Fibroblast of lung (primary cell): ENCODE measurements at places on chromosomes 5 and 9.

DNA sequence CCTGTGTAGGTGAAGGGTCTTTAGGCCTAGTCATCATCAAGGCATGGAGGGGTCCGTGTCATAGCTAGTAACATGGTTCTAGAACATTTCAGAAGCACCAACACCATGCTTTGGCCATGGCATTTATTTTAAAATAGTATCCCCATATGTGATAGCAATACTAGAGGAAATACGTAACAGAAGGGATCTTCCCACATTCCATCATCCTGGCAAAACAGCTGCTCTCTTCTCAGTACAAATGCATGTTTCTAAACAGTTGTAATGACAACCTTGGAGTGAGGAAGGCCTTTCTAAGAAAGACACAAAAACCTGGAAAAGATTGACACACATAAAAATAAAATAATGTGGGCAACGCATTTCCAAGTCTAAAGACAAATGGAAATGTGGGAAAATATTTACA is 97.6 kb downstream of the GADD45G start:
- DNase-seq = no peak

GRCh38 chr5:126909856-126910255 is 120.5 kb downstream of the MARCHF3 start:
- DNase-seq = no peak

GRCh38 chr9:89803403-89803802 is 198.6 kb downstream of the GADD45G start:
- DNase-seq = no peak

DNA sequence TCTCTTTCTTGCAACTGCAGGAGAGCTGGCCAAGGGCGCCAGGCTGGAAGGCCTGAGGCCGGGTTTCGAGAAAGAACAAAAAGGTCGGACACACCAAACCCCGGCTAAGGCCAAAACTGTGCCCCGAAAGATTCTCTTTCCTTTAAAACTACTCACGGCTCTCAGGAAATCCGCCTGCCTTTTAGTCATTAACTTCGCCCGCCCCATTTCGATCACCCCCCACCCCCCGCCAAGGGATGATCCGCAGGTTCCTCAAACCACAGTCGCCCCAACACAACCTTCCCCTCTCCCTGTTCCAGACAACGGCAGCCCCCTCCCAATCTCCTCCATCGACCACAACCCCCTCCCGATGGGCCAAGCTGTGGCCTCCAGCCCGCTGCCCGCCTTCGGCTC is 536 bp downstream of the FEM1C start:
- DNase-seq = peak; percentile 41

DNA sequence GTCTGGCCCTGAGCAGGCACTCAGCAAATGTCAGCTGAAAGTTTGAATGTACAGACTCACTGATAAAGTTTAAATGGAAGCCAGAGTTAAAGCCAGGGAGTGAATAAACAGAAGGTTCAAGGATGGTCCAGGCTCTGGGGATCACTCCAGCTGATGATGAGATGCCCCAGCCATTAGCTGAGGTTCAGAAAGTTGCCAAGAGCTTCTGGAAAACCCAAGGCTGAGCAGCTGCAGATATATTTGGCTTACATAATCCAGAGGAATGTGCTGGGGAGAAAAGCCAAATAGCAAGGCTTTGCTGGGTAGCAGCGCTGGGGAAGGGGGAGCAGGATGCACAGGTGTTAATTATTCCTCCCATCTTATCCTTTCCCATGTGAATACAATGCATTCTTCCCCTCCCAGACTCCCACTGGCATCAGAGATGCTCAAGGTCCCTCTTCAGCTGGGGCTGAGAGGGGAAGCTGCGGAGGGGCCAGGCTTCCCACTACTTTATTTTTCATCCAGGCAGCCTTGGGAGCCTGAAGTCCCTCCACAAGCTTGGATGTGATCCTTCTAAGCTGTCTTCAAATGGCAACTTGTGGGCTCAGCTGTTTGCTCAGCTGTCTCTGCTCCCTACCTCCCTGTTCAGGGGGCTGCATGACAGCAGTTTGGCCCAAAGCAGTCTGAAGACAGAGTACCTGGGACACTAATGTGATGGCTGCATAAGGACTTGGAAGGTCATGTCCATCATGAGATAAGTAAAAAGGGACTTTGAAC is 341.2 kb downstream of the TRIM32 start:
- DNase-seq = no peak

DNA sequence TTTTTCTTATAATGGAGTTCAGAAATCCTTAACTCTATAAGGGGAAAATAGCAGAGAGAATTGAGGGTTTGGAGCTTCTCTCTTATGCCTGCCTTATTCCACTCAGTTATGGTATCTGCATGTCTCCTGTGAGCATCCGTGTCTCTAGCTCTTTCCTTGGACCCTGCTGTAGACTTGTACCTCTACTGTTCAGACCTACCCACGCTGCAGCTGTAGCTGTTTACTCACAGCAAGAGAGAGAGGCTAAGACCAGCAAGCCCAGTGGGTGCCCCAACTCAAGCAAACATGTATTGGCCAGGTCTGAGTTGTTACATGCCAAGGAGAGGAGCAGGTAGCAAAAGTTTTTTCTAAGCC is 7.1 kb upstream of the PCSK1 start:
- no peak for DNase-seq

DNA sequence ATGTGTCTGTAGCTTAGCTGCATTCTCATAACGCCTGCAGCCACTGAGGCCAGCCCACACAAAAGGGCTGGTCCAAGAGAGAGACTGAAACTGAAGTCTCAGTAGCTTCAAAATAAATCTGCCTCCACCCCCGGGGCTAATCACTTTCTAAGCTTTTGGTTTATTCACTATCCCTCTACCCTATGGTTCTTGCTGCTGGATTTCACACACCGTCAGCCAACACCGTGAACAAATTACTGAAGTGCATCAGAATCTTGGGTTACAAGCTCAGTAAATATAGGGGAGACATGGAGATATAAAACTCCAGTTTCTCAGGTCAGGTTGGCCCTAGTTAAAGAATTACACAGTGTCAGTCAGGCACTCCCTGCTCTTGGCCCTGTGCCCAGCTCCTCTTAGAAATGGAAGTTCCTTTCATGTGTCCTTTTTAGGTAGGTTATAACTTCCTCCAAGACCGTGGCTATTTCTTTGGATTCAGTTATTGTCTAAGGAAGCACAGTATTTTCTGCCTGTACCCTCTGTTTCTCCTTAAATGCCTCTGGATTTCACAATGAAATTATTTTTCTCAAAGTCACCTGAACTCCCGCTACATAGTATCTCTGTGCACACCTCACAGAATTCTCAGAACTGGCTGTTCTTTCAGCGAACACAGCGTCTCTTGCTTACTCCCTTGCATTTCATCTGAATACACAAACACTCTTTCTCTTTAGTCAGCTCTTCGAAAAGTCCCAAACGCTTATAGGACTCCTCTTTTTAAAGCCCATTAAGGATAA is 112.5 kb downstream of the FAM174A start:
- DNase-seq = peak; percentile 27

GRCh38 chr9:122219856-122220672 is 8.7 kb downstream of the LHX6 start:
- peak; percentile 29 for DNase-seq

- peak; percentile 60 for DNase-seq
Observed at GRCh38 chr5:84274585-84275468, 109.9 kb downstream of the EDIL3 start.

DNA sequence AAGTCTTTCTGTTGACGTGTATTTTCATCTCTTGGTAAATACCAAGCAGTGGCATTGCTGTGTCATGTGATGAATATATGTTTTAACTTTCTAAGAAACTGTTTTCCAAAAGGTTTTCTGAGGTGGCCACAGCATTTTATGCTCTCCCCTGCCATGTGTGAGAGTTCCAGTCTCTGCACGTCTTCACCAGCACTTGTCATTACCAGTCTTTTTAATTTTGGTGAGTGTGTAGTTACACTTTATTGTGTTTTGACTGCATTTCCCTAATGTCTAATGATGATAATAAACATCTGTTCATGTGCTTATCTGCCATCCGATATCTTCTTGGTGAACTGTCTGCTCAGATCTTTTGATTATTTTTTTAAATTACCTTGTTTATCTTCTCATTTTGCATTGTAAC is 27.4 kb upstream of the GADD45G start:
- DNase-seq = no peak

GRCh38 chr5:58274191-58274590 is 185.7 kb downstream of the PLK2 start:
- no peak for DNase-seq

DNA sequence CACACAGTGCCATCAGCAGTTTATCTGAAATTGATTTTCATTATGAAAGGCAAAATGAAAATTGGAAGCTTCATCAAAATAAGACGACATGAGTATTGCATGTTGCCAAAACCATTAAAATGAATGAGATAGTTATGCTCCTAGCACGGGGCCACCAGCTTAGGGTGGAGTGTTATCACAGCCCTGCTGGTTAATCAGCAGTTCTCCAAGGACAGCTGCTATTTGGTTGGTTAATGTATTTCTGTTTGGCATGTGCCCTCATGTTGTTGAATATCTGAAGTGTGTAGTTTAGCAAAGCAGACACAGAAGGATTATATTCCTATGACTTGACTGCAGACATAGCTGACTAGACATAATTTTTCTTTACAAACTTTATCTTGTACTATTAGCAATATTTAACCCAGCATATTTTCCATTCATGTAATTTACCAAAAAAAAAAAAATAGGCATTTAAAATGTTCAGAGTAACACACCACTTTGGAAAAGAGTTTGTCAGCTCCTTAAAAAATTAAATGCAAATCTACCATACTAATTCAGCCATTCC is 98.6 kb upstream of the PIK3R1 start:
- DNase-seq = no peak

GRCh38 chr9:132732326-132733259 is 62.3 kb downstream of the GTF3C4 start:
- DNase-seq = no peak

GRCh38 chr9:109198736-109199382 is 31.8 kb upstream of the FRRS1L start:
- no peak for DNase-seq

GRCh38 chr5:57007344-57007743 is 55.4 kb upstream of the MIER3 start:
- no peak for DNase-seq

- no peak for DNase-seq
Observed at GRCh38 chr9:89488131-89488530, 9.8 kb downstream of the SEMA4D start.

GRCh38 chr5:171750311-171750788 is 35.3 kb upstream of the SMIM23 start:
- peak; percentile 21 for DNase-seq
